ENCODE measurements at places on chromosomes 4 and X.

DNA sequence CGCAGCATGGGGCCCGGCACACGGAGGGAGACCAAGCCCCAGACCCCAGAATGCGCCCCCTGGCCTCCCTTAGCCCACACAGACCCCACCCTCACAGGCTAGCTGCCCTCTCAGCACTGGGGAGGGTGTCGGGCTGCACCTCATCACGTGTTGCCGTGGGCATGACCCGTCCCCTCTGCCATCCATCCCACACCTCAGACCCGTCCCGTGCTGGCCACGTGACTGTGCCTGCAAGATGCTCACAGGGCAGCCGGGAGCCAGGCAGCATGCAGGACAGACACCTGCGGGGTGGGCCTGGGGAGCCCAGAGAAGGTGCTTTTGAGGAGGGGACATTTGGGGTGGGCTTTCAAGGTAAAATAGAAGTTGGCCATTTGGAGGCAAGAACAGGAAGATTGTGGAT, 4.8 kb downstream of the MSANTD1 start:
- no peak for DNase-seq

DNA sequence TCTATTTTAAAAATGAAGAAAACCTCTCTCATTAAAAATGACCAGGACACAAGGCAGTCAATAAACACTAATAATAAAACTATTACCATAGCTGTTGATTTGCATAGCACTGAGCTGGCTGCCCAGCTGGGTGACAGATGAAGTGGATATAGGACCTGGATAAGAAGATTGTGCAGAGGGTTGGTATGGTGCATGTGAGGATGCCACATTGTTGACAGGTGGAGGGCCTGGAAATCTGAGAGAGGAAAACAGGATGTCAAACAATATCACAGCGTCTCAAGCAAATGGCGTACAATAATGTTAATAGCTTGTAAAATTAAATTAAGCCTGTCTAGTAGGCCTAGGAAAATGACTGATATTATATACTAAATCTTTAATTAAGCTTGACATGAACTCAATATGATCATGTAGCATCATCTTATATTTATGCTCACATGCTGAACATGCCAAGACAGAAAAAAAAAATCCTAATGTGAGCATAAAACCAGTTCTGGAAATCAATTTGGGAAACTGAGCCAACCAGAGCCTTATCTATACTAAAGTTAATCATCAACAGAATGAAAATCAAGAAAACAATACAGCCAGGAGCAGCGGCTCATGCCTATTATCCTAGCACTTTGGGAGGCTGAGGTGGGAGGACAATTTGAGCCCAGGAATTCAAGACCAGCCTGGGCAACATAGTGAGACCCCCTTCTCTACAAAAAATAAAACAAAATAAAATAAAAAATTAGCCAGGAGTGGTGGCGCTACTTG, 18.6 kb downstream of the SEC24D start:
- DNase-seq, result no peak

GRCh38 chr4:174211622-174212044, 71.8 kb downstream of the FBXO8 start:
- no peak for DNase-seq

DNA sequence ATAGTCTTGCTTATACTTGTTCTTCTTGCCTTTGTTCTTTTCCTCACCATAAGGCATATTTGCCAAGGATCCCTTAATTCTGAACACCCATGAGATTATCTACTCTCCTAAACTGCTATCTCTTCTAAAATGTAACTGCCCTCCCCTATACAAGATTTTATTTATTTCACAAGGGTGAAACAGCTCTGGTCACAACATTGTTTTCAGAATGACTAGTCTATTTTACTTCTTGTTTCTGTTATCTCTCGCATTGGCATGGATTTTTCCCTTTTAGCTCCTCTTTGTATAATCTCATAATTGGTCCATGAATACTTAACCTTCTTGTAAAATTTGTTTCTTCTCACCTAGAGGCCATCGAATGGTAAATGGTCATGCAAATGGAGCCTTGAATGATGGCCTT, 17.2 kb upstream of the COL25A1 start:
- peak; percentile 16 for DNase-seq

GRCh38 chrX:79138658-79139241, 5.7 kb upstream of the GPR174 start:
- DNase-seq, result peak; percentile 94

GRCh38 chr4:142523111-142523510, 323.0 kb downstream of the INPP4B start:
- DNase-seq, result no peak

GRCh38 chrX:40096395-40097091, 1.2 kb downstream of the BCOR start:
- peak; percentile 68 for DNase-seq

GRCh38 chrX:150966235-150966634, 16.9 kb upstream of the HMGB3 start:
- no peak for DNase-seq

- DNase-seq, result no peak
Observed at GRCh38 chrX:112874614-112875013, 34.0 kb upstream of the AMOT start.

DNA sequence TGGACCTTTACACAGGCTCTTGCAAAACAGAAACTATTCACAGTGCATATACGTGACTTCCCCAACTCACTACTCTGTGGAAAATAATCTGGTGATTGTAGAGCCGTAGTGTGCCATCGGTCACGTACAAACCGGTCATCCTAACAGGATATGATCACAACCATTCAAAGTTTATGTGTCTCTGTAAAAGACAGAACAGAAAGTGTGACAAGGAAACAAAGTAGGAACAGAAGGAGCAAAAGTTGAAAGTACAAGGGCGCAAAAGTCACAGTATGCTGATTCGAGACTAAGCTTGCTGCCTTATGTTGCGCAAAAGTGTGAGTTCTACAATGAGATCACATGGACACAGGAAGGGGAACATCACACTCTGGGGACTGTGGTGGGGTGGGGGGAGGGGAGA, 18.6 kb downstream of the MEPE start:
- DNase-seq, result no peak

GRCh38 chr4:110787707-110788106, 164.8 kb upstream of the PITX2 start:
- DNase-seq, result no peak

DNA sequence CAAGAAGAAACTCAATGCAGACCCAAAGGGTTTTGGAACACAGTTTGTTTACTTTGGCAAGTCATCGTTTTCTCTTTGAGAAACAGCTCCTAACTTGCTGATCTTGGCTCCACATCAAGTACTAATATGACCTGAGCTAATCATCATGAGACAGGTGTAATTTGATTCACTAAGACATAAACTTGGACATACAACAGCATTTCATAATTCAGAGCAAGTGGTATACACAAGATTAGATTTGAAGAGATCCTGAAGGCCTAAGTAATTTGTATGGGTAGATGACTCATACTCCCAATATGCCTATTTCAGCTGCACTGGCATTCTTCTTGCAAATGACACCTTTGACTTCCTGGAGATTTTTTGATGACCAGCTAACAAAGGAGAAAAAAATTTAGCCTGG, 1521.7 kb downstream of the RPA4 start:
- peak; percentile 1 for DNase-seq

DNA sequence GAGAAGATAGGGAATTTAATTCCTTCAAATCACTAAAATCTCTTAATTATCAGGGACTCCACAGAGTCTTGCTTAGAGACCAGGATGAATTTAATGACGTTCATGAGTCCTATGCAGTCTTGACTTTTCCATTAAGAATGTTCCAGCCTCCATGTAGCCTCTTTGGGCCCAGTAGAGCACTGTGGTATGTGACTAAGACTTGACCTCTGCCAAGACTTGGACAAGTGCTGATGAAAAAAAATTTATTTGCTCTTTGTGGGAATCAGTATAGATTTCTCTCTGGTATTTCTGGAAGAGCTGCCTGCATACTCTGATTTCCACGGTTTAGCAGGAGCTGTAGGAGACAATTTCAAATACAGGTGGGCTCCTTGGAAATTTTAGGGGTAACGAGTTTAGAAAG, 40.6 kb downstream of the CHRDL1 start:
- DNase-seq, result no peak

DNA sequence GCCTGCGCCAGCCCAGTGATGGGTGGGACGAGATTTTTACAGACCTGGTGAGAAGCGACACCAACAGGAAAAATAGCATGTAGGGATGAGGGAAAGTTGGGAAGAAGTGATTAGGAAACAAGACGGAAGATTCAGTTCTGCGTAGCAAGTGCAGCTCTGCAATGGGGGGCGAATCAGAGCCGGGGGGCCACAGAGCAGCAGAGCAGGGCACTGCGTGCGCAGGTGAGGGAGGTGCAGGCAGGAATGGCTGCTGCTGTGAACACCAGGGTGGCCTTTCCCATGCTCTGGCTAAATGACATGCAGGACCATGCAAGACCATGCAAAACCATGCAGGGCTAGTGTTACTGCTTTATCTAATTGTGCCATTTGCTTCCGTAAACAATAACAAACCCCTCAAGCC, 442.7 kb upstream of the FRG1 start:
- DNase-seq, result no peak

DNA sequence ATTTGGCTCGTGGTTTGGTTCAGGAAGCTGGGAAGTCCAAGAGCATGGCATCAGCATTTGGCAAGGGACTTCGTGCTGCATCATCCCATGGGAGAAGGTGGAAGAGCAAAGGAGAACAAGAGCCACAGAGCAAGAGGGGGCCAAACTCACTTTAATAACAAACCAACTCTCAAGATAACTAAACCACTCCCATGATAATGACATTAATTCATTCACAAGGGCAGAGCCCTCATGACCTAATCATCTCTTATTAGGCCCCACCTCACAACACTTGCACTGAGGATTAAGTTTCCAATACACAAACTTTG, 113.4 kb upstream of the ATXN3L start:
- DNase-seq, result no peak

- no peak for DNase-seq
Observed at GRCh38 chr4:119977076-119977940, 89.3 kb downstream of the MAD2L1 start.

GRCh38 chr4:186400676-186401075, 134.7 kb downstream of the F11 start:
- DNase-seq, result no peak

GRCh38 chr4:1023895-1024740, 12.7 kb downstream of the FGFRL1 start:
- DNase-seq, result no peak

DNA sequence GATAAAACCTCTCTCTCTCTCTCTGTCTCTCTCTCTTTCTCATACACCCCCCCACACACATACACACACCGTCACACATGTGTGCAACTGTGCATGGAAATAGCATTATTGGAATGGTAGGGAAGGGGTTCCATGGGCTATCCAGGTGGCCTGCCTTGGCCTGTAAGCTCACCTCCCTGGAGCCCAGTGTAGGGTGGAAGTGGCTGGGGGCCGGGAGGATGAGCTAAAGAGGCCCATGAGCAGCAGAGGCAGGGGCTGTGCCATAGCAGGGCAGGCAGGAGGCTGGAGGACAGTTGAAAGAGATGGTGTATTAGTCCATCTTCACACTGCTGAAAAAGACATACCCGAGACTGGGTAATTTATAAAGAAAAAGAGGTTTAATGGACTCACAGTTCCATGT, 74.2 kb downstream of the CYTL1 start:
- DNase-seq, result no peak

GRCh38 chr4:56468097-56468422, 643 bp downstream of the SRP72 start:
- no peak for DNase-seq

GRCh38 chrX:69813677-69814076, 197.8 kb downstream of the EDA start:
- no peak for DNase-seq

DNA sequence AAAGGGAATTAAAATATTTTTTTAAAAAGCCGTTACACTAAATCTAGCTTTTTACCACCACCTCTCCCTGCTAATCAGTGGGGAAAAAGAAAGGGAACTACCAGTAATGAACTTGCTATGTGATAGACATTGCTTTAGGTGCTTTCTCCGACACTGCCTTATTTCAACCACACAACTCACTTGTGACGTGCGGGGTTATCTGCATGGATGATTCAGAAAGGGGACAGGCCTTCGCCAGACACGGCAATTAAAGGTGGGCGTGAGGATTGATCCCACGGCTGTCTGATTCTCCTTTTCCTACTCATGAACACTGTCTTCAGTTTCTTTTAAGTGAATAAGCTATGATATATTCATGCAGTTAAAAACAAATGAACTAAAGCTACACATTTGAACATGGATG, 882 bp upstream of the CXCR3 start:
- DNase-seq, result no peak

DNA sequence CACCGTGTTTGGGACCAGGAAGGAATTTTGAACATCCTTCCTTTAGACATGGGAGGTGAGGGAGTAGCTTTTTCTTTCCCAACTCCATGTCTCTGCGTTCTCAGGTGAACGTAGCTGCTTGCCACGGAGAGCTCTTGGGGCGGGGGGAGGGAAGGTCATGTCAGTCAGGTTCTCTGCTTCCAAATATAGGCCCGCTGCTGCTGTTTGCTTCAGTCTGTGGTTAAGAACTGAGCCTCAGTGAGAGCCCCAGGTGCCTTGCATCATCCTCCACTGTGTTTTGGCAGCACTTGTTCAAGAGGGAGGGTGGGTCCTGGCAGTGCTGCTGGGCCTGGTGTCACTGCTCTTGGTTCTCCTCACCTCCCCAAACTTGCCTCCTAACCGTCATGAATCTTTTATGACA, 46.5 kb downstream of the HADH start:
- DNase-seq, result no peak

GRCh38 chrX:133448512-133449076, 33.3 kb upstream of the GPC4 start:
- no peak for DNase-seq

GRCh38 chr4:150402871-150403272, 179.1 kb upstream of the MAB21L2 start:
- peak; percentile 41 for DNase-seq

- DNase-seq, result no peak
Observed at GRCh38 chrX:15646543-15646942, 18.1 kb downstream of the CLTRN start.

DNA sequence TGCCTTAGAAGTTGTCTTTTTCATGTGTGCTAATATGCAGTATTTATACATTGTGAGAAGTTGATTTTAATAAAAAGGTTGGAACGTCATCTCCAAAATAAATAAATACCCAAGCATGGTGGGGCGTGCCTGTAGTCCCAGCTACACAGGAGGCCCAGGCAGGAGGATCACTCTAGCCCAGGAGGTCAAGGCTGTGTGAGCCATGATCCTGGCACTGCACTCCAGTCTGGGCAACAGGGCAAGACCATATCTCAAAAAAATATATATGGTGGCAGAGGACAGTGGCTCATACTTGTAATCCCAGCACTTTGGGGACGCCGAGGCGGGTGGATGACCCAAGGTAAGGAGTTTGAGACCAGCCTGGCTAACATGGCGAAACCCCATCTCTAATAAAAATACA, 6.4 kb downstream of the SLBP start:
- DNase-seq, result no peak

- peak; percentile 66 for DNase-seq
Observed at GRCh38 chr4:73593631-73594241, 26.5 kb downstream of the RASSF6 start.

Measured in OCI-M1 (cell line).